Nephron progenitor cell (in vitro differentiated cells): ENCODE measurements at places on chromosomes 3 and 15.

GRCh38 chr15:51137024-51137423 lies 42.3 kb upstream of the TNFAIP8L3 start:
- no peak for DNase-seq

- peak; percentile 62 for DNase-seq
Measured at GRCh38 chr3:139533781-139534454, 5.6 kb downstream of the RBP1 start.

GRCh38 chr3:152235709-152236298 lies 32.9 kb upstream of the MBNL1 start:
- DNase-seq, result no peak

DNA sequence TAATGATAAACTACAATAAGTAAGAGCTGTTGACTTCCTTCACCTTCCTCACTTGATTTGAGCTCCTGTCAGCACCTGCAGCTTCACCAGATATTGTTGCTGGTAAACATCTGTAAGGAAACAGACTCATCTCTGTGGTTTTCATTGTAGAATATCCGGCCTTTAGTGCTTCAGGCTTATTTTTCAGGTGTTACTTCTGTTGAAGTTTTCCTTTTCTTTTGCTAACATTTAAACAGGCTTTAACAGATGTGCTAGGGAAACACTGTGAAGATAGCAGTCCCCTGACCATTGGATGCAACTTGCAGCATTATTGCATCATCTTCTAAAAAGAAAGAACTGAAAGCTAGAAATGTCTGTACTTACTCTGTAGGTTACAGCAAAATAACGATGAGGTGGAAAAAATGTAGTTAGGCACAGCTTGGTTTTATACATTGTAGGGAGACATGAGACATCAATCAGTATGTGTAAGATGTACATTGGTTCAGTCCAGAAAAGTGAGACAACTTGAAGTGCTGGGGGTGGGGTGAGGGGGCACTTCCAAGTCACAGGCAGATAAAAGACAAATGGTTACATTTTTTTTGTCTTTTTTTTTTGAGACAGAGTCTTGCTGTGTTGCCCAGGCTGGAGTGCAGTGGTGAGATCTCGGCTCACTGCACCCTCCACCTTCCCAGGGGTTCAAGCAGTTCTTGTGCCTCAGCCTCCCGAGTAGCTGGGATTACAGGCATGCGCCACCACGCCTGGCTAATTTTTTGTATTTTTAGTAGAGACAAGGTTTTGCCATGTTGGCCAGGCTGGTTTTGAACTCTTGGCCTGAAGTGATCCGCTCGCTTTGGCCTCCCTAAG lies 10.2 kb downstream of the EDEM1 start:
- no peak for DNase-seq

GRCh38 chr3:137199678-137200077 lies 241.9 kb downstream of the IL20RB start:
- no peak for DNase-seq

- DNase-seq, result no peak
Measured at GRCh38 chr3:98765721-98766120, 2.6 kb downstream of the ST3GAL6 start.

- DNase-seq, result no peak
Measured at GRCh38 chr15:79933231-79933630, 36.4 kb upstream of the MTHFS start.

GRCh38 chr15:40756938-40757337 lies 1.9 kb upstream of the RMDN3 start:
- no peak for DNase-seq

GRCh38 chr3:195693428-195694216 lies 27.2 kb upstream of the MUC20 start:
- no peak for DNase-seq

DNA sequence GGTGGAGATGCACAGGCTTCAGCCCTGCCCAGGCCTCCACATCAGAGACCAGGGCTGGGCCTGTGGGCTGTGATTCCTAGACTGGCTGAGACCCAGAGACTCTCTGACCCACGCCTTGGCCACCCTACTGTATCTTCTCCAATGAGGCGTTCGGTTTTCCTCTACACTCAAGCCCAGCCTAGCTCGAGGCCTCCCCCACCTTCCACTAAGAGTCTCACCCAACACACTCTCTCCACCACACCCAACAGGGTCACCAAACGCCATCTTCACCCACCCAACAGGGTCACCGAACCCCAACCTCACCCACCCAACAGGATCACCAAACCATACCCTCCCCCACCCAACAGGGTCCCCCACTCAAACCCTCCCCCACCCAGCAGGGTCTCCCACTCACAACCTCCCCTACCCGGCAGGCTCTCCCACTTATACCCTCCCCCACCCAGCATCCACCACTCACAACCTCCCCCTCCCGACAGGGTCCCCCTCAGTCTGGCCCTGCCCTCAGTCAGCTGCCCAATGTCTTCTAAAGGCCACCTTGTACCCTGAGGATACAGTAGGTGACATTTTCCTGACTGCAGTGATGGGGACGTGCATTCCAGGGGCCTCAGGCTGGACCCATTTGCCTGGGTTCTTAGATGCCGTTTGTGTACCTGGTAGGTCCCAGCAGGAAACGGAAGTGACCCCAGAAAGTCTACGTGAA lies 20.4 kb downstream of the CFAP100 start:
- DNase-seq, result no peak

DNA sequence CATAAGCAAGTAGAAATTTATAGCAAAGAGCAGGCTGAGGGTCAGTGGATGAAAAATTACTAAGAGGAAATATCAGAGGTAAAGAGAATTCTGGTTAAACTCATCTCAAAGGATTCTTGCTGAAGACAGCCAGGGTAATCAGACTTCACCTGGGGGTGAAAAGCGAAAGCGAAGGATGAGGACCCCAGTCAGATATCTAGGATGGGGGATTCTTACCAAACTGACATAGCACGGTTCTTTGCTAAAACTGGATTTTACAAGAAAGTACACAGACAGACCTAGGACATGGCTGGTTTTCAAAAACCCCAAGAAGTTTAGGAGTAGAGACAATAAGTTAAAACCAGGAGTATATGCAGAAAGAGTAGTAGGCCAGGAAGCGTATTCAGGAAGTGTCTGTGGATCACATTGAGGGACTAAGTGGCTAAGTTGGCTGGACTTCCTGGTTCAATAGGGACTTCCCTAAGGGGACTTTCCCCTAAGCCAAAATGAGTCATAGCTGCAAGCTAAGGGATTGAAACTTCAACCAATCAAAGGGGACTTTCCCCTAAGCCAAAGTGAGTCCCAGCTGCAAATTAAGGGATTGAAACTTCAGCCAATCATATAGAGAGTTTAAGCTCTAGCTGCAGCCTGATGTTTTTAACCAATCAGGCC lies 2.4 kb upstream of the CFAP91 start:
- no peak for DNase-seq

DNA sequence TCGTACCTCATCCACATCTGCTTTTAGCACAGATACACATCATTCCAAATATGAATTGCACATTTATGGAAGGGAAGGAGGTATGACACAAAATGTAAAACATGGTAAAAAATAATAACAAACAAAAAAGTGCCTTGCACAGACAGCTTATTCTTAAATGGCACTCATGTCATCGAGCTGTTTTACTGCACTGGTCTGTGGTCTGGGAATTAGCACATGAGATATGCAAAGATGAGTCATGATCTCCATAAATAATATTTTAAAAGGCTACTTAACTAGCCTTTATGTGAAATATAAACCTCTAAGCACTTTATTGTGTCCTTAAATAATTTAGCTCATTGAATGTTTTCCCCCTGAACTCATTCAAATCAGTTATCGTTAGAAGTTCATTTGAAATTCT lies 142.2 kb upstream of the ZNF385D start:
- no peak for DNase-seq

GRCh38 chr3:184443364-184443763 lies 63.5 kb downstream of the CHRD start:
- no peak for DNase-seq

DNA sequence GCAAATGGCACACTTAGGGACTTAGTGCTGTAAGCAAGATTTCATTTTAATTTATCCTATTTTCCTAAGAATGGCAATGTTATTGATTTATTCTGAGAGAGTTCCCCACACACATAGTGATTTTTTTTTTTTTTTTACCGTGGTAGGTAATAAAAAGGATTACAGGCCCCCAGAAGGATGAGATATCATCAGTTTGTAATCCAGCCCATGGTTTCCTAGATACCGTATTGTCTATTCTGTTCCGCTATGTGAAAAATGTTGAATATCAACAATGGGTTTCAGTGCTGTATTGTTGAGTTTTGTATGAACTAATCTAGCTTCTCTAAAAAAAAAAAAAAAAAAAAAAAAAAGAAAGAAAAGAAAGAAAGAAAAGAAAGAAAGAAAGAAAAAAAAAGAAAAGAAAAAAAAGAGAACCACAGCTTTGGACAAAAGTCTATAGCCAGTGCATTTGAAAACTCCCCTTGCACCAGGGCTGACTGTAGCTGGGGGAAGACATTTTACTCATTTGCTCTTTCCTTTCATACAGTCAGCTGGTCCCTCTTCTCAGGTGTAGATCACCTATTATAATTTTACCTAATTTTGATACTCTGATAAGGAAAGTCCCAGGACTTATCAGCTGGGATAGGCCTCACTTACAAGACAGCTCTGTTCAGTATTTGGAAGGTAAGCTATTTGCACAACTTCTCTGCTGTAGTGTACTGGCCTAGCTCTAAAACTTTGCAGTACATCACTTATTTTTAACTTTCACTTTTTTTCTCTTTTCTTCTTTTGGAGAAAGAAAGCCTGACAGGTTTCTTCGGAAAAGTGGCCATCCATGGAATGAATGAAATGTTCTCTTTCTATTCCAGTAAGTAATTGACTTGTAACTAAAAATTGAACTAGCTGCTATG lies 101.4 kb upstream of the SOX2 start:
- DNase-seq, result no peak

DNA sequence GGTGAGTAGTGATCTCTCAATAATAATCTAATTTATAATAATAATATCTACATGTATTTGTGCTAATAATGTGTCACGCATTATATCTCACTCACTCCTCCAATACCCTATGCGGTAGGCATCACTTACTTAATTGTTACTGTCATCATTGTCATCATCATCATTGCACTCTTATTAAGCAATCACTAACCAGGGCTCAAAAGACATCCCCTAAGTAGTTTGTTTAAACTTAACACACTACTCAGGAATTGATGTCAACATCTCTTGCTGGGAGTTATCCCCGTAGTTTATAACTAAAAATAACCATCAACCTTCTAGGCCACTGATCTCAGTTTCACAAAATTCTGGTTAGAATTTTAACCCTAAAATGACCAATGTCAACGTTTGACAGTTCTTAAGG lies 56.8 kb upstream of the ICE2 start:
- no peak for DNase-seq

DNA sequence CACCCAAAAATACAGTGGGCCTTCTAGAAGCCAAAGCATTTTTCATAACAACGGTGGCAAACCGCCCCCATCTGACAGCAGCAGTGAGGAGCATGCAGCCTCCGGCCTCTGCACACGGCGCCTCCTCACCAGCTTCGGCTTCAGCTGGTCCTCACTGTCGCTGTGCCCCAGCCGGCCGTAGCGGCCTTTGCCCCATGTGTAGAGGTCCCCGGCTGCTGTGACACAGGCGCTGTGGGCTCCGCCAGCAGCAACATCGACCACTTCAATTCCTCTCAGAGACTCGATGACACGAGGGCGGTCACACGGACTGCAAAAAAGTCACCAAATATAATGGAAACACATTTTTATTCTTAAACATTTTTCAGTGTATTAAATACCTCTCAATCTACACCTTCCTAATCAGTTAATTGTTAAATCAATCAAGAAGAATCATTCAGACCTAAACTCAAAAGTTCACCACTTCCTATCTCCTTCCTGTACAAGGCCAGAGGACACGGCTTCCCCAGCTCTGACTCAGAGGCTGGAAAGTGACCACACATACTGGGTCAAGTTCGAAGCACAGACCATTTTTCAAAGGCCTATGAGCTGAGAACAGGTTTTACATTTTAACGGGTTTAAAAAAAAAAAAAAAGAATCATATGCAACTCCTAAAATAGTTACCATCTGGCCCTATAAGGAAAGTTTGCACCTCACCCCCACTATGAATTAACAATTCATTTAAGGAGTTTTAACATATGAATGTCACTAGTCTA lies 33.6 kb upstream of the OCA2 start:
- no peak for DNase-seq

DNA sequence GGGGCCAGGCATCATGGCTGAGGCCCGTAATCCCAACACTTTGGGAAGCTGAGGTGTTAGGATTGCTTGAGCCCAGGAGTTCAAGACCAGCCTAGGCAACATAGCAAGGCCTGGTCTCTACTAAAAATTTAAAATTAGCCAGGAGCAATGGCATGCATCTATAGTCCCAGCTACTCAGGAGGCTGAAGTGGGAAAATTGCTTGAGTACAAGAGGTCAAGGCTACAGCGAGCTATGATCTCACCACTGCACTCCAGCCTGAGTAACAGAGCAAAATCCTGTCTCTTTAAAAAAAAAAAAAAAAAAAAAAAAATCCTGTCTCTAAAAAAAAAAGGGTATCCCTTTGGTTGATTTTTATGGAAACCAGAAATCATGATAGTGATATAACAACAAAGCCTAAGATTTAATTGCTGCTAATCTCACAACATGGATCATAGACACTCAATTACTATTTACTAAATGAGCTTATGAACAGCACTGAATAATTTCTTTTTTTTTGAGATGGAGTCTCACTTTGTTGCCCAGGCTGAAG lies 12.1 kb downstream of the PCLAF start:
- no peak for DNase-seq

DNA sequence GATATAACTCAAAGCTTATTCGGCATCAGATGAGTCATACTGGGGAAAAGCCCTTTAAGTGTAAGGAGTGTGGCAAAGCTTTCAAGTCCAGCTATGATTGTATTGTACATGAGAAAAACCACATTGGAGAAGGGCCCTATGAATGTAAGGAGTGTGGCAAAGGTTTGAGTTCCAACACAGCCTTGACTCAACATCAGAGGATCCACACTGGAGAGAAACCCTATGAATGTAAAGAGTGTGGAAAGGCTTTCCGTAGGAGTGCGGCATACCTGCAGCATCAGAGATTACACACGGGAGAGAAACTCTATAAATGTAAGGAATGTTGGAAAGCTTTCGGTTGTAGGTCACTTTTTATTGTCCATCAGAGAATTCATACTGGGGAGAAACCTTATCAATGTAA lies 7.5 kb downstream of the ZNF621 start:
- no peak for DNase-seq

DNA sequence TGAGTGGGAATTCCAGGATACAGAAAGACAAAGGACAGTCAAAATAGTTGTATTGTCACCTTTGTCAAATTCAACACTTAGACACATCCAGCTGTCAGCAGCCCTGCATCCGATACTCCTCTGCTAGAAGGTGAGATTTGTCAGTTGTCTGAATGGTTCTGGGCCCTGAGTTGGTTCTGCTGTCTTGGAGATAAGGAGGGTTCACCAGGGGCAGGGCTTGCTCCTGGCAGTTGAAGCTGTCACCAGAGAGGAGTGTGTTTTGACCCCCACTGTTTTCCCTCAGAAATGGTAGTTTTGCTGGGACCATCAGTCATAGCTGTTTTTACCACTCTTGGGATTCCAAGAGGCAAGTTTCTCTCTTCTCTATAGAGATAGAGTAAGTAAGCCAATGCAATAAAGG lies 3.2 kb upstream of the KY start:
- no peak for DNase-seq

- DNase-seq, result no peak
Measured at GRCh38 chr3:36312351-36312750, 68.0 kb upstream of the STAC start.
